ENCODE measurements at places on chromosomes 11 and 22.

GRCh38 chr11:123219066-123219690 is 24.1 kb upstream of the CLMP start:
- DNase-seq, result no peak

DNA sequence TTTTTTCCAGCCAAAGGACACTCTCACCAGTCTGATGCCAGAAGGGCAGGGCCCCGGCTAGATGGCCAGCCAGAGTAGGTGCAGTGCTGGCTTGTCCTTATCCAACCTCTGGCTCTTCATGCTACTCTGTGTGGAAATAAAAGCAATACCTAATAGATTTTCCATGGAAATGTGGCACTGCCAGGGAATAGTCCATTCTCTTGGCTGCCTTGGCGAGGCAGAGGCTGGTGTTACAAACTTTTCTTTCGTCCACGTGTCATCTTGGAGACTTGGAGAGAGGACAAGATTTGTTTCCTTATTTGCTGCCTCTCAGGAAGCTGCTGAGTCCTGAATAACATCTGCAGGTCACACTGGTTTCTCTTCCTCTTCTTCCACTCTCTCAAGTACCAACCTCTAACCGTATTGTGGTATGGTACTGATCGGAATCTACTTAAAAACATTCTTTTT is 17.2 kb upstream of the C1QTNF4 start:
- no peak for DNase-seq

GRCh38 chr11:101840704-101841103 is 74.1 kb upstream of the CEP126 start:
- no peak for DNase-seq

- no peak for DNase-seq
Observed at GRCh38 chr11:74265256-74265655, 46.2 kb downstream of the P4HA3 start.

GRCh38 chr22:38941488-38941987 is 15.9 kb upstream of the APOBEC3A start:
- DNase-seq, result peak; percentile 62

GRCh38 chr11:560305-561147 is at the start of the genes LMNTD2 and RASSF7:
Gene LMNTD2 (minus strand): TSS chr11:560738. CDS start chr11:560716, 22 bp downstream.
Gene RASSF7 (plus strand): TSS chr11:560970. CDS start chr11:561769, 799 bp downstream.
- peak; percentile 91 for DNase-seq

DNA sequence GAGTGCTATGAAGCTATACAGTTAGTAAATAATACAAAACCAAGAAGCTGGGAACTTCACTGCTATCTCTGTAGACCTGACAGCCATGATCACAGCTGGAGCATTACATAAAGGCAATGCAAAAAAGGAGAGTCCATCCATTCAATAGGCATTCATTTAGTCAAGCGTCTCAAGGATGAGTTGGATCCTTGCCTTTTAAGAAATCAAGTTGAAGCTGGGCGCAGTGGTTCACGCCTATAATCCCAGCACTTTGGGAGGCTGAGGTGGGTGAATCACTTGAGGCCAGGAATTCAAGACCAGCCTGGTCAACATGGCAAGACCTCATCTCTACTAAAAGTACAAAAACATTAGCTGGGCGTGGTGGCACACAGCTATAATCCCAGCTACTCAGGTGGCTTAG is 48.1 kb upstream of the ALKBH3 start:
- no peak for DNase-seq

- peak; percentile 31 for DNase-seq
Observed at GRCh38 chr22:30078320-30079311, 1.6 kb upstream of the HORMAD2 start.

- DNase-seq, result no peak
Observed at GRCh38 chr11:69662021-69662698, 13.0 kb downstream of the LTO1 start.

DNA sequence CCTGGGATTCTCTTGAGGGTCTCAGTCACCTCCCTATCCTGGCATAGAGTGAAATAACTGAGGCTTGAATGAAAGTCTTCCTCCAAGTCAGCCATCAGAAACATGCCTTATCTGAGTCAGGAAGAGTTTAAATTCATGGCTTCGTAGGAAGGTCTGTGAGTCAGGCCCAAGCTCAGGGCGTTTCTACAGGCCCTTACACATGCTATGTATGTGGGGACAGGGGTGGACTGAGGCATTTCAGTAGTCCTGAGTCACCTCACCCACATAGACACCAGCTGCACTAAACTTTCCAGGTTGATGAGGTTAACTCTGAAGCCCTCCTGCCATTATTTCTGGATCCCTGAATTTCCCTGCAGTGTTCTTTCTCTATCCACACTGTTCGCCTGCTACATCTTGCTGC is 134.6 kb upstream of the RCN1 start:
- no peak for DNase-seq

DNA sequence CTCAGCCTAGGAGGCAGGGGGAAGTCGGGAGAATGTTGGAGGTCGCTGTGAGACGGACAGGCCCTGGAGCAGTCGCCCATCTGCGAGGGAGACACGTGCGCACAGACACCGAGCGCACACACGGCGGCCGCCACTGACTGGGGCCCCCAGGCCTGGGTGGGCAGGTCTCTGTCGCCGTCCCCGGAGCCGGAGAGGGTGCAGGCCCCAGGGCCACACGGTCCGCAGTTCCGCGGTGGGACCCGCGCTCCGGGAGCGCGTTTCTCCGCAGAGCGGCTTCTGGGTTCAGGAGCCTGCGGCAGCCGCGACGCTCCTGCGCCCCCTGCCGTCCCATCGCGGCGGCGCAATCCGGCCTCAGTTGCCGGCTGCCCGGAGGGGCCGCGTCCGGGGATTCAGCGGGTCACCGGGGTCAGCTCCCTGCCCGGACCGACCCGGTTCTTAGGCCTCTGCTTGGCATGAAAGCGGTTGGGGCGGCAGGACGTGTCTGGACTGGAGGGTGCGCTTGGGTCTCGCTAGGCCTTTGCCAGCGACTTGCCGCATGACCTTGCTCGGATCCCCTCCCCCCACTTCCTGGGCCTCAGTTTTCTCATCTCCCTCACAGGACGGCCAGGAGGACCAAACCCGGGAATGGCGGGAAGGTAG is 31.2 kb downstream of the PDE2A start:
- DNase-seq, result peak; percentile 40

DNA sequence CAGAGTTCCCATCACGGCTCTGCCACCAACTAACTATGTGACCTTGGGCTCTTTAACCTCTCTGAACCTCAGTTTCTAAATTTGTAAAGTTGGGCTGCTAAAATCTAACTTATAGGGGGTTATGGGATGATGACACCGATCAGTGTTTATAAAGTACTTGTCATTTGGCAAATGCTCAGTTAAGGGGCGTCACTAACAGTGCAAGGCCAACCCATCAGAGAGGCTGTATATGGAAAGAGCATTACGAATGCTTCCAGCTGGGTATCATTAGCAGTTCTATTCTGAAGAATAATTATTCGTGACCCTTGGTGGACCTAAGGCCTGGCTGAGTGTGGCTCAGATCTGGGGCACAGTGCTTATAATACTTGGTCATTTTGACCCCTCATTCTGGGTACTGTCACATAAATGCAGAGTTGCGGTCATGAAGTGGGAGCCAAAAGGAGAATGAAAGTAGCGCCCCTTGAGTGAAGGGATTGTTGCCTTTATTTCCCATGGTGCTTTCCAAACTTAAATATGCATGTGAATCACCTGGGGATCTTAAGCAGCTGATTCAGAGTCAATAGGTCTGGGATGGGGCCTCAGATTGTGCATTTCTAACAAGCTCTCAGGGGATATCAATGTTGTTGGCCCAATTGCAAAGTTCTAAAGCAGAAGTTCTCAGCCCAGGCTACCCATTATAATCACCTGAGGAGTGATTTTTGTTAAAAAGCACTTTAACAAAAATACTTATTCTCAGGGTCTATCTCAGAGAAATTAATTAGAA is 115.8 kb downstream of the CSNK2A3 start:
- no peak for DNase-seq

GRCh38 chr11:14582793-14583192 is 60.8 kb upstream of the PDE3B start:
- no peak for DNase-seq

DNA sequence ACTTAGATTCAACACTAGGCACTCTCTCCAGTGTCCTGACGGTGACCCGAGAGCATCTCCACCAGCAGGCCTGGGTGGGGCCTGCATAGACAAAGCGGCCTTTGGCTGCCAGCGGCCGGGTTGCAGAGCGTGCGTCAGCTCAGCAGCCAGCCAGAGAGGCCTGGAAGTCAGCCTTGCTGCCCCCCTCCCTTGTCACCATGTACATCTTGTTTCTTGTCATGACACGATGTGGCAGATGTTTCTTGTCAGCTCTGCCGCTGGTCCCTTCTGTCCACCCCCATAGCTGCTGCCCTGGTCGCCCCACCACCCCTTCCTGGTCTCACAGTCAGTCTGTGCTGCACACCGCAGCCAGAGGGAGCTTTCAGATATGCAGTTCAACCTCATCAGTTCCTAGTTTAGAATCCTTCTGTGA is 33.1 kb upstream of the CBX7 start:
- no peak for DNase-seq

DNA sequence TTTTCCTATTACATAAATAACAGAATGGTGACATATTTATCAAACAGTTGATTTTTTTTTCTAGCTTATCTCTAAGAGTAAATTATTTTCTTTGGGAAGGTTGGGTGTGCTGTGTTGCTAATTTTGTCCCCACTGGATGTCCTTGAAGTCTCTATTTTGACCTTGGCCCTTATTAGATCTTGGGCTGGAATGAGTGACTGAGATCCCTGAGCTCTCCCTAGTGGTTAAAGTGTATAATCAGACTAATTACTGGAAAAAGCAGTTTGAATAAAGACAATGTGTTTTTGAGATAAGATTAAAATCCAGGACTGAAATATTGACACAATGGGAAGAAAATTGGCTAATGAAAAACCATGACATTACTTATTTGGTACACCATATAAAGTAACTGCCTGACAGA is 56.1 kb downstream of the AASDHPPT start:
- no peak for DNase-seq

DNA sequence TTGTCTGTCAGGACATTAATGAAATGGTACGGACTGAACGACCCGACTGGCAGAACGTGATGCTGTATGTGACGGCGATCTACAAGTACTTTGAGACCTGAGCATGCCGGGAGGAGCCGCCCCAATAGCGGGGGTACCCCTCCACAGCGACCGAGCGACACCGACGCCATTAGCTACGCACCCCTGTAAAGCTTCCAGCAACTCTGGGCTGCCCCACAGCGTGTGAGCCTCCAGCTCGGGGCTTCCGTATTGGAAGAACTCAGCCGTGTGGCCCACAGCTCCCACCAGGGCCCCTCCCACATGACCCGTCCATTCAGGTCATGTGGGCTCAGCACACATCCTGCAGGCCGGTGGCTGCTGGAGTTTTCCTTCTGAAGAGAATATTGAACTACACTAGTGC is 12.9 kb upstream of the ADORA2A start:
- no peak for DNase-seq

DNA sequence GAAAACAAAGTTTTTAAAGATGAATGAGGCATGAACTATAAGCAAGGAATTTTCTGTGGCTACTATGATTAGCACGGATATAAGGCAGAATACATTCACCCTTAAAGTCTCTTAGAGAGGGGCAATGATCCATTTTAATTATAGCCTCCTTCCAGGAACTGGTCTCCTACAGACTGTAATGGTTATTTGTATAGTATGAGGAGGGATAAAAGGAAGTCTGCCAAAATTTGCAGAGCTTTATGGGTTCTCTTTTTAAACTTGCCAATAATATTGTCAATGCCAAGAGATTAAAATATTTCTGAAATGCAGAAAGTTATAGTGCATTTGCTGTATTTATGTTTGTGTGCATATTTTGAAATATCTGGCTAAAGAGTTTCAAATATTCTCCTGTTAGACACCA is 271.4 kb upstream of the LUZP2 start:
- no peak for DNase-seq

- DNase-seq, result no peak
Observed at GRCh38 chr11:73306069-73306841, 1.8 kb upstream of the ARHGEF17 start.

GRCh38 chr11:3156661-3157311 is 8.3 kb downstream of the OSBPL5 start:
- DNase-seq, result no peak

DNA sequence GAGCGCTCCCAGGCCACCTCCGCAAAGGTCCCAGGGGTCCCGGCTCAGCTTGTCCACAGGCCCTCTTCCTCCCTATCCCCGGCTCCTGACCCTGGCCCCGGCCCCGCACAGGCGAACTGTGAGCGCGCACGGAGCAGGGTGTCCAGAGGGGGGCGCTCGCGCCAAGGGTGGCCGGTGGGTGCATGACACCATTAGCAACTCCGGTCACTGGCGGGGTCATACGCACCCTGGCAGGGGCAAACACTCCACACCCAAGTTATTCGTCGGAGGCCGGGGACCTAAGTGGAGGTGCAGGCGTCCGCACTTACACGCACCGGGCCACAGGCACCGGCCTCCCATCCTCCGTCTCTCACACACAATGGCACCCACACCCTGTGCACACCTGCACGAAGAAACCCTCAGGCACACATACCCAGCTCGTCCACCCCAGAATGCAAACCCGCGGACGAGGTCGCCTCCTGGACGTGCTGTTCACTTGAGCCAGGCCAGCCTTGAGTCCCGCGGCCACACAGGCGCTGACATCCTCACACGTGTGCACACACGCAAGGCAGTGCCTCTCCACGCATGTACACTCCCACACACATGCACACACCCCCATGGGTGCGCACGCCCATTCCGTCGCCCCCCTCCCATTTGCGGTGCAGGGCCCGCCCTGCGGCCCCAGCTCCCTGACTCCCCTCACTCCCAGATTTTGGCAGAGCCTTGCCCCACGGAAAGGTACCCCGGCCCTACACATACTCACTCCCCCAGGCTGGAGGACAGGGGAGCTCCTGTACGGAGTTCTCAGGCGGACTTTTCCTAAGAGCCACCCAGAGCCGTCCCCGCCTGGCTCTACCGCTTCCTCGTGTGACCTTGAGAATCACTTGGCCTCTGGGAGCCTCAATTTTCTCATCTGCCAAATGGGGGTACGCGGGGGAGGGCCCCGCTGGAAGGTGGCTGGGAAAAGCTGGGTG is at the start of gene RASGRP2:
RASGRP2 (minus strand) TSS at position 552 of the 953 bp plus-strand sequence. CDS start 1,276 bp downstream, outside the sequence.
- DNase-seq, result peak; percentile 83

DNA sequence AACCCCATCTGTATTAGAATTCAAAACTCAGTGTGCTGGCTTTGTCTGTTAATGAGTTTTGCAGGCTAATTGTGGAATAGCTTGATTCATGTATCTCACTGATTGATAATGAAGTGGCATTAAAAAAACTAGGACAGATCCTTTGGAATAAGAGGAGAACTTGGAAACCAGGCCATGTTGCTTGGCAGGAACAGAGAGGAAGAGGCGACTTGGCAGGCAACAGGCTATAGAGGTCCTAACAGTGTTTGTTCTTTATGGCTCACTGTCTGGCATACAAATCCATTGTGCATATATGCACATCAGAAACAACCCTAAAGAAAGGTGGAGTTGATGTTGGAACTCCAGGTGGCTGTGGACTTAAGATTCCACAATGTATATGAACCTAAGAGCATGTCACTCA is 17.4 kb upstream of the OR9I1 start:
- no peak for DNase-seq

DNA sequence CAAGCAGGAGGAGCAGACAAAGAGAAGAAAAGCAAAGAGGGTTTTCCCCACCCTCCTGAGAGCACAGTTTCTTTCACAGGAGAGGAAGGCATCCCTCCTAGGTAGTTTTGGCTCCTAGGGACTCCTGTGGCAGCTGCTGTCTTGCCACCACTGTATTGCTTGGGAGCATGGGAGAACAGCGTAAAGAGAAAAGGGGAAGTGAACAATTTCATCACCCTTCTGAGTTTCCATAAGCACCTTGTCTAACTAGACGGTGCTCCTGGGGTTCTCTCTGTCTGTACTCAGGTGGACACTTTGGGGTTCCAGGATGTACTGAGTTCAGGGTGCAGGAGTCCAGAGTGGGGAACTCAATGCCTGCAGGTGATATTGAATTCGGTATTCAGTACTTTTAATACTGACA is 1430.5 kb downstream of the TBC1D22A start:
- no peak for DNase-seq

- no peak for DNase-seq
Observed at GRCh38 chr11:62850911-62851806, 11.8 kb upstream of the WDR74 start.

GRCh38 chr11:79439410-79439885 is 1.4 kb downstream of the TENM4 start:
- no peak for DNase-seq
